Mucosa of descending colon (tissue), 3 donors: ENCODE measurements at places on chromosomes 2 and 18.
A peak's percentile ranks its signal among the peaks of the same experiment; 100 is the strongest.

DNA sequence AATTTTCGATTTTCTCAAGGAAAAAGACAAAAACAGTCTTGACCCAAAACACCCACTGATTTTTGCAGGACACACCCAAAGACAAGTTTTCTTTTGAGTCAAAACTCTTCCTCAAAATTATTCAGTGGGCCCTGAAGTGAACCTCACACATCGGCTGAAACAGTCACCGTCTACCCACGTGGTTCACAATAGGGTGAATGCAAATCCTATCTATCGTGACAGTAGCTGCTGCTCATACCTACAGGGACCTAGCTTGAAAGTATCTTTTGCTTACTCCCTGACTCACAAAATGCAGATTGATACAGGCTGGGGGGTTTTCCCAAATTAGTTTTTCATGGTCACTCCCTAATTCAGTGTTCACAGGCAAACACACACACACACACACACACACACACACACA lies 10.7 kb upstream of the CD226 start:
- DNase-seq = no peak

DNA sequence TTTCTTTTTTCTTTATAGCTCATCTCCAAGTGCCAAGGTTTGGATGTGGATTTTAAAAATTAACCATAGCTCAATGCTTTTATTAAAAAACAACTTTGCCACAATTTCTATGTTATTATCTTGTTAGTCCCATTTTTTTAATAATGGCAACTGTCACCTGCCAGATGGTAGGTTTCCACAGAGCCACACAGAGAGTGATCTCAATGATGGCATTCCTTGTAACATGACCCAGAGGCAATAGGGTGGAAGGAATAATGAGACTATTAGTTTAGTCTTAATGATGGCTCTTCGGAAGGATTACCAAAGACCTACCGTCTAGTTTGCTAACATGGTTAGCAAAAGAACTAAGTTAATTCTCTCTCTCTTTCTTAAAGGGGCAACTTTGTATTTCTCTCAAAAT lies 64.0 kb downstream of the REL start:
- no peak for DNase-seq

- no peak for DNase-seq
Measured at GRCh38 chr2:84816426-84817026, 64.4 kb downstream of the TRABD2A start.

DNA sequence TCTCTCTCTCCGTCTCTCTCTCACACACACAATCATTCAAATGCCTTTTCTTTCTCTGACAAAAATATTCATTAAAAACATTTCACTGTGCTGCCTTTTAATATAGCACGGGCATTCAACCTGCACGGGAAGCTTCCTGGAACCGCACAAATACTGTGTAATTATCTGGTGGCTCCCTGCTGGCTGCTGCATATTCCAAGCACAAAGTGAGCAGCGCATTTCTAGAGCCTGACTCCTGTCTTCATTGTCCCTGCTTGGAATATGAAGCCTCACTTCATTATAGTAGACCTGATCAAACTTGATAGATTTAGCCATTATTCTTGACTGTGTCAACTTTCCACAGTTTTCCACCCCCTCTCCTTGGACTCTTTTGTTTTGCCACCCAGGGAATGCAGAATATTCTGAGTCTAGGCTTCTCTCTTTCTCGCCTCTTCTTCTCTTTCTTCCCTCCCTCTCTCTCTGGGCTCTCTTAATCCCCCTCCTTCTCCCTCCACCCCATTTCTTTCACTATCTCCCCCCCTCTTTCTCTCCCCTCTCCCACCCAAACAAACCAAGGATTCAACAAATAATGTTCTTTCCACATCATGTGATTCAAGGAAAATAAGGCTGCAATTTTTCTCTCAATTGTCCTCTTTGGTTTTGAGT lies 672.1 kb upstream of the FANCL start:
- no peak for DNase-seq

- no peak for DNase-seq
Measured at GRCh38 chr2:143481237-143481623, 352.0 kb downstream of the ARHGAP15 start.

GRCh38 chr2:10286216-10287037 lies 16.3 kb upstream of the HPCAL1 start:
- no peak for DNase-seq

DNA sequence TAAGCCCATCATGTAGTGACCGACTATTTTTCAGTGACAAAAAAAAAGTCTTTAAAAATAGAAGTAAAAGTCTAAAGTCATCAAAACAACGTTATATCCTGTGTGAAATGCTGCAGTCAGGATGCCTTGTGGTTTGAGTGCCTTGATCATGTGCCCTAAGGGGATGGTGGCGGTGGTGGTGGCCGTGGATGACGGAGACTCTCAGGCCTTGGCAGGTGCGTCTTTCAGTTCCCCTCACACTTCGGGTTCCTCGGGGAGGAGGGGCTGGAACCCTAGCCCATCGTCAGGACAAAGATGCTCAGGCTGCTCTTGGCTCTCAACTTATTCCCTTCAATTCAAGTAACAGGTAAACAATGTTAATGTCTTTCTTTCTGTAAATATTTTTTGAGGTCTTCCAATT lies at the start of gene CD28:
Gene CD28 (plus strand): TSS at position 237 of the 400 bp plus-strand sequence. CDS start 58 bp downstream, at position 295.
- DNase-seq = peak; percentile 71

GRCh38 chr2:203705178-203705577 lies 1.3 kb upstream of the CD28 start:
- no peak for DNase-seq

GRCh38 chr2:110126906-110127305 lies 11.3 kb upstream of the MALL start:
- no peak for DNase-seq

DNA sequence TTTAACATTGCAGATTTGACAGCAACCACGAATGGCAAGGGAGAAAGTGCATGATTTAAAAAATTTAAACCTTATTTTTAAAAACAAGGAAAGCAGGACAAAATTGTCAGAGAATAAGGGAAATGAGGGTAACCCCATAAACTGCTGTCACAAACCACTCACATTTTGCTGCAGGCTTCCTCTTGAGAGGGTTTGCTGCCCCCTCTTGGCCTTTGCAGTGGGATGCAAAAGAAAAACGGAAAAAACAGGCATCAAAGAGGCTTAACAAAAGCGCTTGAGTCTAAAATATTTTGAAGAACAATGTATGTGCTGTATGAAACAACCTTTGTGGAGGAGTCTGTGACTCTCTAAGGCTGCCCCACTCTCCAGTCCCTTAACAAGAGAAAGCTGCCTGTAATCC lies 91.6 kb downstream of the TMX3 start:
- no peak for DNase-seq

- DNase-seq = peak; percentile 48
Measured at GRCh38 chr18:51275712-51276476, 78.4 kb upstream of the MEX3C start.

DNA sequence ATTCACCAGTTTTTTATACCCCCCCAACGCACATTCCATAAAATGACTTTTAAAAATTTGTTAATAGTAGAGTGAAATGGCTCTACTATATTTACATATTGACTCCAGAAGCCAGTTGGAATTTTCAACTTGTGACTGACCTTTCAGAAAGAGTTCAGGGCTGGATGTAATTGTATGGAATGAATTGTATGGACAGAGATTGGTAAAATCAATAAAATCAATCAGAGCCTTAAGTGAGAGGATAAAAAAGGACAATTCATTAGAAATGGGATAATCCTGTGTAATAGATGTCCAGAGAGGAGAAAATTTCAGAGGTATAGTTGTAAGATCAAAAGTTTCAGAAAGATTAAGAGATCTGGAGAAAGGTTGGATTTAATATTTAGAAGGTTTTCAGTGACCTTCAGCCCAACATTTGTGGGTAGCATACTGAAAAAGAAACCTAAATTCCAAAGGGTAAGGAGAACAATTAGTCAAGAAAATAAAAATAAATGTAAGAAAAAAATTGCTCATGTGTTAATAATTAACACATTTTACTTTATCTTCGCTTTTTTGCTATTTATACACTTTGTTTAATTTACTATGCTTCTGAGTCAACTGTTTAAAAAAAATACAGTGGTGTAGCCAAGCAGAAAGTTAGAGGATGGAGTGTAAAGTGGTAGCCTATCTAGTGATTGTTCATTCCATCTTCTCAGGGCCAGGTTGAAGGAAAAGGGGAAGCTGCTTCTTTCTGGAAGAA lies 385.4 kb upstream of the TMEFF2 start:
- no peak for DNase-seq

DNA sequence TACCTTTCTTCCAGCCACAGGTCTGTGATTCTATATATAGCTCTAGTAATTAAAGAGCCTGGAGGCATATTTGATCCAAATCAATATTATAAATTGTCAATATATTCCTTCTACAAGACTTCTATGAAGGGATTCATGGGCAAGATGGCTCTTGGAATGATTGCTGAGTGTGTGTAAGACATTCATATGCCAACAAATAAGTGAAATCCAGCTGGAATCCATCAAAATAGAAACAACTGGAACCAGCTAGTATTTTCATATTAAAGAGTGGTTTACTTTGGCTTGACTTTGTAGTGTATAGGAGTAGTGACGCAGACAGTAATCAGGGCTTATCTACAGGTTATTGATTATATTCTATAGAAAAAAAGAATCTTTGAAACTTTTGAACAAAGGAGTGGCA lies 83.4 kb downstream of the CALCRL start:
- DNase-seq = no peak

DNA sequence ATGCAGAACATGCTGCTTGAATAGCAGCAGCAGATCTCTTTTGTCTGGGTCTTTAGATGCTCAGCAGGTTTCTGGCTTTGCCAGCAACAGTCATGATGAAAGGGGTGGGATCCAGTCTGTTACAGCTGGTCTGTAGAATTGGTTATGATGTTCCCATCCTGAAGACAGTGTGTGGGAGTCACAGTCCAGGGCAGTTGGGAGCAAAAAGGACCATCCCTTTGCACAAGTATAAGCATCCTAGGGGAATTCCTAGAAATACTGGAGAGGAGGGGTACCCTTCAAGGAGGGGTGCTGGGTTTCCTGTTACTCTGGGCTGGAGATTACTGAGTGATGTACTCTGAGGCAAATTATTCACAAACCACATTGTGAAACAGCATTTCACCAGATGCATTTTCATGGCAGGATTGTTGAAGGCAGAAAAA lies 119.9 kb upstream of the RND3 start:
- DNase-seq = no peak

DNA sequence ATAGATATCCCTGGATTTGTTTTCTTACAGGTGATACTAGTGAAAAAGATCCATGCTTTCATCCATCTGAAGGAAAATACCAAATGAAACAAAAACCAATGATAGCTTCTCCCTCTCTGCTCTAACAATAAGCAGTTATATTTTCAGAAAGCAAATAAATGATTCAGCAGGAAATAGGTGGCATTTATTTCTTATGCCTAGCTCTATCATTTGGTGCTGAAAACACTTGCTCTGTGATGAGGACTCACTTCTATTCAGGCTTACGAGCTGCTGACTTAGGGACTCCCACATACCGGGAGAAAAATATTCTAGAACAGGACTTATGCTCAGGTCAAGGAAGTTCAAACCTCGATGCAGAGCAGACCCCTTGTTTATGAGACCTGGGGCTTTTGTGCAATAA lies 142.6 kb downstream of the SETBP1 start:
- no peak for DNase-seq

- no peak for DNase-seq
Measured at GRCh38 chr2:159904127-159904958, 106.3 kb upstream of the CD302 start.

DNA sequence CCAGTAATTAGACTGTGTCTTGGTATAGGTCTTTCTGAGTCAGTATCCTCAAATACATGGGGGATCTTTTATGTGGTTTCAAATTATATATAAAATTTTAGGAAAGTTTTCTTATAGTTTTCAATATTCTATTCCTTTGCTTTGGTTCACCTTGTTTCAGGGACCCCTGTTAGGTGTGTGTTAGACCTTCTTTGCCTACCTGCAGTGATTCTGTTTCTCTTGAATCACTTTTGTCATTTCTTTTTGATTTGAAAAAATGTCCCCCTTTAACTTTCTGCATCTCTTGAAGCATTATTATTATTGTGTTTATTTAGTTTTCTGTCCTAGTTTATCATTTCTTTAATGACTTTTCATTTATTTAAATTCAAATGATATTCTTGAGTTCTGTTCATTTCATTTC lies 98.7 kb downstream of the FHOD3 start:
- DNase-seq = no peak

DNA sequence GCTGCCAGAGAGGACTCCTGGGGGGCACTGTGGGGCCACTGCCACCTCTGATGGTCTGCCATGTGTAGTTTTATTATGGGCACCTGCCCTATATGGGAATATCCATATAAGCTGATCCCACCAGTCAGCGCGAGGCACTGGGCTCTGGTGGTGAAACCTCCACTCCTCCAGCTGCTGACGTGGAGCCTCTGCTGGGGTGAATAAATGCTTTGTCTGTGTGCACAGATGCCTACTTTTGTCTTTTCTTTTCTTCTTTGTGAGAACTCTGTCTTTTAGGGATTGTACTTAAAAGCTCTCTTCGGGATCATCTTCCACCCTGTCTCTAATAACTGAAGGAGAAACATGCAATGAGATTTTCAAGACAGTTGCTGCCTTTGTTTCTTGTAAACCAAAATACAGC lies 68.9 kb upstream of the NCK2 start:
- DNase-seq = no peak

GRCh38 chr2:26185954-26186770 lies 13.3 kb downstream of the GAREM2 start:
- DNase-seq = no peak

GRCh38 chr2:232522623-232523401 lies 2.6 kb downstream of the PRSS56 start:
- DNase-seq = no peak

DNA sequence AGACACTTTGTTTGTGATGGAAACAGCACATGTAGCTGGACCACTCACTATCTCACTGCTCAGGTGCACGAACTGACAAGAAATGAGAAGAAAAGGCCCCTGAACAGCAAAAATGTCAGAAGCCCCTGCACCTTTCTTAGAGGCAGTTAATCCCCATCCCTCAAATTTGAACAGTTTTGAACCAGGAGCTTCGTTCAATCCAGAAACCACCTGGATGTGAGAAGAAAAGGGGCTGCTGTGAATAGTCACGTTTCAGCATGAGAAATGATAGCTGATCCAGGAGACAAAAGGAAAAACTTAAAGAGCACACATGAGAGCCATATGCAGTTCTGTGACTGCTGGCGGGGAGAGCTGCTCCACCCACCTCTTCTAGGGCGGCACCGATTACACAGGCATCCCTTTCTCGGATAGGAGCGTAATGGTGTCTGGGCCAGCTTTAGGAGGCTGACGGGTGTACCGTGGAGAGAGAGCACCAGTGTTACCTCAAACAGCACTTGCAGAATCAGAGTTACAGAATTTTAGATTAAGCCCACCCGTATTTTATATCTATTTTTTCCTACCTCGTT lies 117.0 kb upstream of the EML6 start:
- no peak for DNase-seq
